HFF-Myc (cell line): ENCODE measurements at places on chromosomes 16 and 17.

DNA sequence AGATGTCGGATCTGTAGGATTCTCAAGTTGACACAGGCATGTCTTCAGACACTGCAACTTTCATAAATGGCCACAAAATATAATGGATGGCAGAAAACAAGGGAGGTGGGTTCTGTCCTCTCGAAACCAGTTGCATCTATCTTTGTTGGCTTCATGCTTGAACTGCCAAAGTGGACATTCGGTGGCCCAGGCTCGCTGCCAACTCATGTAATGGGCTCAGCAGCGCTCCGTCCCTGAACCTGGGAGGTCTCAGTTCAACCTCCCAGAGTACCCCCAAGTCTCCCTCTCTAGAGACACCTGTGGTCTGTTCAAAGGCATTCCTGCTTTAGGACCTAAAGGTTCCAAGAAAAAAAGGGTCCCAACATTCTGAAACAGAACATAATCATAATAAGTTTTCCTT lies 71.9 kb downstream of the NXN start:
- no peak for DNase-seq

- no peak for DNase-seq
Measured at GRCh38 chr16:89489898-89490438, 393 bp downstream of the ANKRD11 start.

DNA sequence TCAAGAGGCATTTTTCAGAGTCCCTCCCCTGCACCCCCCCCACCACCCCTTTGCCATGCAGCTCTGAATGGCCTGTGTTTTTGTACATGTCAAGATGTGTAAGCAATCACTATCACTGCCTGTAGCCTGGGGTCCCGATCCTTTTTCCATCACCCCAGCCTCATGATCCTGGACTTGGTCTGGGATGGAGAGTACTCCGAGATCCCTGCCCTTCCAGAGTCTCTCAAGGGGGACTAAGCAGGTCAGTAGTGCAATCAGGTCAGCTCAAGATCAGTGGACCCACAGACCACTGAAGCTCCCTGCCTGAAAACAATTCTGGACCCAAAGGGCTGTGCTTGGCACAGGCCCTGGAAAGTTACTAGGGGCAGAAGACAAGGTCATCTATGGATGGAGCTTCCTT lies 7.5 kb upstream of the GJD3 start:
- no peak for DNase-seq

DNA sequence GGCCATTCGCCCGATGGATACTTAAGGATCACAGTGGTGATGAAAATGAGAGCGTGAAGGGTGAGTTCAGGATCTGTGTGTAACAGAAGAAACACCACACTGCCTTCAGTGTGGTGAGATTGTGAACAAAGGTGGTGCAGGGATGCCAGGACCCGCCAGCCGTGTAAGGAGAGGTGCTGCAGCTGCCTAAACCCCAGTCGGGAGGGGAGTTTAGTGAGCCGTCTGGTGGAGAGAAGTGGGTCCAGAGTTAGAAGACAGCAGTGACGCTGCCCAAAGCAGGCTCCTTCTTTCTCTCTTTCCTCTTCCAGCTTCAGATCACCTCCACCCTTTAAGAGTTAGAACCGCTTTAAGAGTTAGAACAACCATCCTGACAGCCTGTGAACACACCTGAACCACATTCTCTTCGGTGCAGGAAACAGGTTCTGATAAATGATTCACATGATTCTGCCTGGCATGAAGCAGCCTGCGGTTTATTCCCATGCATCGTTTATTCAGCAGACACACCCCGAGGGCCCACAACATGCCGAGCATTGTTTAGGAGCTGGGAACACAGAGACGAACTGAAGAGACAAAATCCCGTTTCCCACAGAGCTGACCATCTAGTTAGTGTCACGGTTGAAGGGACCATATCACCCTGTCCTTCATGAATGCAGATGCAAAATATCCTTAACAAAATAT lies 84.0 kb upstream of the DNAH17 start:
- DNase-seq, result no peak

GRCh38 chr16:27223226-27223610 lies 19.9 kb downstream of the KDM8 start:
- DNase-seq, result no peak

GRCh38 chr17:64648234-64648633 lies 13.9 kb downstream of the SMURF2 start:
- DNase-seq, result no peak

GRCh38 chr17:31857920-31858641 lies 963 bp downstream of the COPRS start:
- DNase-seq, result no peak

GRCh38 chr17:83149029-83149725 lies 69.8 kb downstream of the METRNL start:
- no peak for DNase-seq

DNA sequence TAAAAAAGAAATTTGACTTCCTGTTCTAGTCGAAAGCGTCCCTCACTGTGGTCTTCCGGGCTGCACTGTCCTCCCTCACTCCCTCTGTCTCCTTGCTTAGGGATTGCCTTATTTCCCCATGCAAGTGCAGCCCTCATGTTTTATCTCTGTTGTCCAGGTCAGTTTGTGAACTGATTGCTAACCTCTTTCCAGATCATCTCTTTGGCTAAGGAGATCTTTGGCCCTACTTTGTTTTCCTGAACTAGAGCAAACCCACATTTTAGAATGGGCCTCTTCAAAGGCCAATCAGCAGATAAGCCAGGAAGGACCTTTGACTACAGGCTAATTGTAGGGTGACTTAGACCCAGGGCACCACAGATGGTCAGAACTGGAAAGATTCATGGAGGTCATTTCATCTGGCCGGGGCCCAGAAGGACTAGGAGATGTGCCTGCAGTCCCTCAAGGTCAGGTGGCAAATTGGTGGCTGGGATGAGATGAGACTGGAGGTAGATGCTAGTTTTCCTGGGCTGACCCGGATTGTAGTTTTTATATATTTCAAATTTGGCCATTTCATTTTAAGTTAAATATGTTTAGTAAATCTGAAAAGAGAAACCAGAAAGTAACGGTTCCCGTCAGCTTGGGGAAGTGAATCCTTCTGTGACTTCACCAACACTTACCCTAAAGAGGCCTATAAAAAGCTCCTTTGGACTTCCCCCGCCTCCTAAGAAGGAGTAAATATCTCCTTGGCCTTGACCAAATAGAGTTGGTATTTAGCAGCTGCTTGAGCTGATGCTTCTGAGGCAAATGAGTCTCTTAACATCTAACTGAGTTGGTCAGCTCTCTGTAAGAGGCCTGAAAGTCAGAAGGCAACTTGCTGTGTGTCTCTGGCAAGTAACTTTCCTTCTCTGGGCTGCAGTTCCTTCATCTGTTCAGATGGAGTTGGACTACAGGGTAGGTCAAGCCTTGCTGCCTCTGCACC lies 6.2 kb upstream of the SLC25A19 start:
- no peak for DNase-seq

DNA sequence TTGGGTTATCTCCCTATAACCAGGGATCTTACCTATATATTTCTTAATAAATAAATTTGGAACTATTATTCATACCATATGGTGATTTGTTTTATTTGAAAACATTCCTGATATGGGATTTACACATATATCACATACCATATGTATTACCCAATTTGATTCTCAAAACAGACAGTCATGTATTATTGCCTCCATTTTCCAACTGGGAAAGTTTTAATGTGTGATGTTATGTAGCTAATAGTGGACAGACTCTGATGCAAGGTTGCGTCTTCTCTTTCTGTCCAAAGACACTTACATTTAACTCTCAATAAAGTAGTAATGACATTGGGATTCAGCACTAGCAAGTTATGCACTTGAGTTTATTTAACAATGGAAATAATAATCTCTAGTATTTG lies 1.1 kb downstream of the KRTAP9-9 start:
- DNase-seq, result no peak

DNA sequence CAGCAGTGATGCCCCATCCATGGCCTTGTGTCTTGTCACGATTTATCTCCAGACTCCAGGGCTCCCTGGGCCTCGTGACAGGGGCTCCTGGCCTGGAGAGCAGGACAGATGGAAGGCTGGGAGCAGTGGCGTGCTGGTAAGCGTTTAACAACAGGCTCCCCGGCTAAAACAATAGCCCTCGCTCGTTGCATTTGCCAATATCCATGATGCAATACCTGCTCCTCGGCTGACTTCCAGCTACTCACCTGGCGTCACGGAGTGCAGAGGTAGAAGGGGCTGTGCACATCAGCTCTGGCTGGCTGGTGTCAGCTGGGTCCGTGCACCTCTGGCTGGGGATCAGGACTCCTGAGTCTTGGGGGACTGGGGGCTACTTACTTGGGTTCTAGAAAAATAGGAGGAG lies 1.5 kb upstream of the BICDL2 start:
- no peak for DNase-seq

GRCh38 chr17:40443196-40443987 lies at the start of gene IGFBP4:
Gene IGFBP4 (plus strand): TSS chr17:40443450. CDS start chr17:40443736, 286 bp downstream.
- no peak for DNase-seq

GRCh38 chr16:53866520-53866919 lies 162.6 kb downstream of the FTO start:
- no peak for DNase-seq

- DNase-seq, result no peak
Measured at GRCh38 chr16:56363181-56363716, 62.1 kb downstream of the AMFR start.

DNA sequence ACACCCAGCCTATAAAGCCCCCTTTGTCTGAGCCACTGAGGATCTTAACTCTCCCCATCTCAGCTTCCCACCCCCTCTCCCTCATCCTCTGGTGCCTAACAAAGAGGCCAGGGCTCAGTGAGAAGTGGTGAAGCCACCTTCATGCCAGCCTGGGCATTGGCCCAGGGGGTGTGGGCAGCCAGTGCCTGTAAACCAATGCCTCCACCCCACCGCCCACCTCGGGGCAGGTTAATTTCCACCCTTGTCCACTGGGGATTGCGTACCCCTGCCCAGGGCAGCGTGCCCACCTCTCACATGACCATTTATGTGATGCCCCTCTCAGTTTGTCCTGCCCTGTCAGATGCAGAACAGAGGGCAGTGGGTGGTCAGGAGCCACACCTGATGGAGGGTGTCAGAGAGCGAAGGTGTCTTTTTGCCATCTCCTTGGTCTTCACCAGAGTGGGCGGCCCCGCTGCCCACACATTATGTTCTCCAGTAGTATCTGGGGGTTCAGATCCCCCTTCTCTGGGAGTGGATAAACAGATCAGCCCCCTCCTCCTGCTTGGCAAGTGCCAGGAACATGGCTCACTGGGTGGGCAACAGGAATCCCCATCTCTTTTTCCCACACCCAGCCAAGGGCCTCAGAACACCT lies 10.1 kb upstream of the ARHGAP23 start:
- DNase-seq, result no peak

DNA sequence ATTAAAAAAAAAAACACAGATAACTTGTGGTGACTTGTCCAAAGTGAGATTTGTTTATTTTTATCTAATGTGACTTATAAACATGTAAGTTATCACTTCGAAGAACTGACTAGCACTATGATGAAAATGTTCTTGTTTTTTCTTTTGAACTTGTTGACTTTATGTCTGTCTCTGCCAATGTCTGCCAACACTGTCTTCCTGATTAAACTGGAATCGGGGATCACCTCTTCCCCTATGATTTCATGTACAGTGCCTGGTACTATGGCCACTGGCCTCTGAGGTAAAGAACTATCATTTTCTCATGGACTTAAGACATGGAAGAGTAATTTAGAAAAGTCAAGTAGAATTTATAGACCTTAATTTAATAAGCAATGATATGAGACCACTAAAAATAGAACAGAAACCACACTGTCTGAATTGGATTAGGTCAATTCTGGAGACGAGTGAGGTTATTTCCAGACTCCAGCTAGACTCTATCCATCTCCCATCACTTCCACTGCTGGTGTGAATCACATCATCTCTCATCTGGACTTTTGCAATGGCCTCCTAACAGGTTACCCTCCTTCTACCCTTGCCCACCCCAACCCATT lies 8.9 kb downstream of the C17orf78 start:
- no peak for DNase-seq

DNA sequence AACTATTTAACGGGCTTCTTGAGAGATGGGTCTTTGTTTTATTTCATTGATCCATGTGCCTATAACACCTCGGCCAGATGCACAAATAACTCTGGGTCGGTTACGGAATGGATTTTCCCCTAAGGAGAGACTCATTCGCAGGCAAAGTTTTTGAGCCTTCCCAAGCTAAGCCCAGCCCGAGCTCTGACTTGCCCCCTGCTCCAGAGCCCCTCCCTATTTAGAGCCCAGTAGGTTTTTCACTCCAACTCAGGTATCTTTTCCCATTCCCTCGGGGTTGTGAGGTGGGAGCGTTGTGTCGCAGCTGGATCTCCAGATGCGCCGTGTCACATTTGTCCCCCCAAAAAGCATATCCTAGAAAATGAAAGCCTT lies 812 bp upstream of the MYOCD start:
- DNase-seq, result no peak

DNA sequence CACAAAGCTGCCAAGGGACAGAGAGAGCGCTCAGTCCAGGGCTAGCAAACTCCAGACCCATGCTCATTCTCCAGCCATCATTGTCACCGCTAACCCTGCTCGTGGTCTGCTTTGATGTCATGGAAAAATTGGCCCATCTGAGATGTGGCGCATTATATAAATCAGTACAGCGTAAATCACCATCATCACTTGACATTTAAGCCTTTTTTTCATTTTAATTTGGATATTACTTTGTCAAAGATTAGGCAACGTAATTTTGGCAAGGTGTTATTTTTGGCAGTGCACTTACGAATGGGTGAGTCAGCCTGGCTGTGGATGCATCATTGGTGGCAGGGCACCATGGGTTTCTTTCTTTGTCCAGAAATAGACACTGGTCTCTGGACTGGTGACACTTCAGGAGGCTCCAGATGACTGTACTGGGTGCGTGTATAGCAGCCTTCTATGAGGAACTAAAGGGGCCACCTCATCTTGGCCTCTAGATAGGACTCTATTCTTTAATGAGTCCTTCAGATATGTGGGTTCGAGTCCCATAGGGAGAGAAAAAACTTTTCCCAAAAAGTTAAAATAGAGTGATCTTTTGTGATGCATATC lies 166.3 kb downstream of the MSI2 start:
- DNase-seq, result no peak

GRCh38 chr17:68182940-68183551 lies 64.8 kb upstream of the AMZ2 start:
- DNase-seq, result no peak

- DNase-seq, result peak; percentile 41
Measured at GRCh38 chr17:50919321-50920040, 53.3 kb upstream of the TOB1 start.

GRCh38 chr17:17768424-17769088 lies 68.2 kb downstream of the SREBF1 start:
- no peak for DNase-seq

DNA sequence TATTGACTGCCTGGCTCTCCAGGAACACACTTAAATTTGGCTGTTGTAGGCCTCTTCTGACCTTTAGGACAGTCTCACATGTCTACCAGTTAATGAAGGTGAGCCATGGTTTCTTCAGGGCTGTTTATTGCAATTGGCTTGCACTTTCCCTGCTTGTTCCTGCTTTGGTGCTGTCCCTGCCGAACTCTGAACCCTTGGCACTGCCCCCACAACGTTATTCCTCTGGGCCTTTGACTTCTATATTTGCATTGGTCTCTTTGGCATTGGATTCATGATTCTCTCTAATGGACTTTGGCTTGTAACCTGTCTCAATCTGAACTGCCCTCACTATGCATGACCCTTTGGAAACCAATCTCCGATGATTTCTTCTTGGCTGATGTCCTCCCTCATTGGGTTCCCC lies 299.4 kb downstream of the UTP18 start:
- no peak for DNase-seq

- no peak for DNase-seq
Measured at GRCh38 chr17:75590314-75590761, 2.7 kb downstream of the MYO15B start.
